ENCODE measurements at places on chromosomes 3 and 15. TPM values are rescaled to one million over a fixed set of nuclear protein-coding genes. Genes with fewer than 3 reads are reported as not detected.

The RPL39L gene
- 32.5 TPM for total RNA-seq

The TM4SF1 gene
- total RNA-seq = 366 TPM

The KBTBD13 gene
- total RNA-seq = not detected

The ANKRD34C gene
- not detected for total RNA-seq

Data from IMR-90 (cell line).